H9 (cell line): ENCODE measurements at places on chromosomes 7 and 10.
A peak's percentile ranks its signal among the peaks of the same experiment; 100 is the strongest.

- DNase-seq, result peak; percentile 82
These were observed 23.3 kb downstream of the MYOF start for GRCh38 chr10:93458821-93459257.

- DNase-seq, result no peak
These were observed 263.7 kb downstream of the ZMYND11 start for GRCh38 chr10:398954-399353.

DNA sequence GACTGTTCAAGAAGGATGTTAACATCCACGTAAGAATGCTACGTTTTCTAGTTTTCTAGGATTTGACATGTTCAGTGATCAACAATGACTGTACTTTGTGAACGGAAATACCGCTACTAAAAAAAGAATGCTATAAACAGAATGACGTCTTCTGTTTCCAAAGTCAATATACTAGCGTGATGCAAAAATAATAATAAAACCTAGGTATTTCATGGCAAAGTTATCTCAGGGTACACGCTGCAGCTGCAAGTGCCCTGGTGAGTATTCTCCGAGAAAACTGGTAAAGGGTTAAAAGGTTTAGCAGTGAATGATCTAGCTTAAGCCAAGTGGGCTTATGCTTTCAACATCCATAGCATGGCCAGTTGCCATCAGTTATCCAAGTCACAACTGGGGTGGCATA lies 653.3 kb upstream of the PFKP start:
- no peak for DNase-seq

DNA sequence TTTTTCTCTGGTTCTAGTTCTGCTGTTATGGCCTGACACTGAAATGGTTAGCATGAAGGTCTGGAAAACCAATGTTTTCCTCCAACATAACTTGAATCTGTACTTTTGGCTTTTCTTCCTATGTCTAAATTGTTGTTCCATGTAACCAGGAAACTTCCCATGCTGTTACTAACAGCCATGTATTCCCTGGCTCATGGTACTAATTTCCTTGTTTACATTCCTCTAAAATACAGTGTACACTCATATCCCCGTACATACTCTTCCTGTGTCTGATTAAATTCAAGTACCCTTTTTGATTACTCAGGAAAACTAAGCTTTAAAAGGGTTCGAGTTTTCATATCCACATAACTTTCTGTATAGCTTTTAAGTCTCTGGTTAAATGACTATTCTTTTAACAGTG lies 12.3 kb upstream of the ACSM6 start:
- no peak for DNase-seq

DNA sequence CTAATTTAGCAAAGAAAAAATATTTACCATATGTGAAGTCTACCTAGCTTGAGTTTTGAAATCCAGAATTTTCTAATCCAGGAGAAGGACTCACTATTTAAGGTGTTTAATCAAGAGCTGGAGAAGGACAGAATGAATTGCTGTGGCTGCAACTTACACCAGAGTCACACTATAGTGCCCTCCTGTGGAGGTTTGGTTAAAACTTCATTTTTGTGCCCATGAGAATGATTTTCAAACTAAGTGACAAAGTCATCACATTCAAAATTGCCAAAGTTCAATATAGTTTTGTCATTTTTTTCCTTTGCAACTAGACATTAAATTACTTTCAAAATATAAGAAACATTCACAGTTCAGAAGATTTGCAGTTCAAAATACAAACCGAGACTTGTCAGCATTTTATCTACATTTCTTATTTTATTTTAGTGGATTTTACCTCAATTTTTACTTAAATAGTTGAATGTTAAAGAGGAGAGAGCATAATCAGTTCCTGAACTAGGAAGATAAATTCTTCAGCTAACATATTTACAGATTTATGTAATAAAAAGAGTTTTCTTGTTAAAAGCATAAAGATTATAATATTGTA lies 70.7 kb downstream of the CABCOCO1 start:
- no peak for DNase-seq

DNA sequence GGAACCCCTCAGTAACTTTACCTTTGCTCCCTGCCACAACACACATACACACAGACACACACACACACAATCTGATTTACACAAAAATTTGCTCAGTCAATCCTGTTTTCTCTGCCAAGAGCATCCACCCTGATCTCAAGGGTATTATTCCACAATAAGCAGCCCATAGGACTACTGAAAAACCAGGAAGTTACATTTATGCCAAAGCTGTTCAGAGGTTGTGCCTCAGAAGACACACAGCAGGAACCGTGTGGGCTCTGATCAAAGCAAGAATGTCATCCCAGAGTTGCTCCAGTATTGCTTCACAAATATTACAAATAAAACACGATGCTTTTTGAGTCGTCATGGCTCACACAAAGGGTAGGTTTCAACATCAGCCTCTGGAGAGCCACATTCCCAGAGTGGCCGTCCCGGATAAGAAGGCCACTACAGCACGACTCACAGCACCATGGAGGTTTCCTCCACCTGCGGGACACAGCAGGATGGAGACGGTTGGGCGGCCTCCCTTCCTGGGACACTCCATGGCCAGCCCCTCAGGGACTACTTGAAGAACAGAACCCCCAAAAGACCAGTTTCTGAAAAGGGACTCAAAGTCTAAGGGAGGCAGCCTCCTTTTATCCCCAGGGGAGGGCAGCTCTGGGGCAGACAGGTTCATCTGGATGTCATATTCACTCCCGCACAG lies 1.6 kb downstream of the AIFM2 start:
- DNase-seq, result no peak

- no peak for DNase-seq
These were observed 536 bp downstream of the C10orf105 start for GRCh38 chr10:71719042-71719441.

DNA sequence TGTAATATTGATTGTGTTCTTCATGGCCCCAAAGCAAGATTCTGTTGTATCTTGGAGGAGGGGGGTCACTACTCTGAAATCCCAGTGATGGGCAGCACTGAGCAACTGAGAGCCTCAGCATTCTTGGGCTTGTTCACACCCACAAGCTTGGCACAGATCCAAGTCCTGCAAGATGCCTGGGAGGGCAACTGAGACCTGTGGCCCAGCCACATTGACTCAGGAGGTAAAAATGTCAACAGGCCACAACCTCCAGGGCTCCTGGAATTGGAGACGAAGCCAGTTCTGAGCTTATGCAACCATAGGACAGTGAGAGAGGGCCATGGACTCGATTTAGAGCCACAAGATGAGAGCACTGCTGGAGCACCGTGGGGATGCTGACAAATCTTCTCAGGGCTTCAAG lies 3.1 kb upstream of the DOCK1 start:
- DNase-seq, result no peak

- DNase-seq, result no peak
These were observed 53.9 kb downstream of the IMMP2L start for GRCh38 chr7:111508387-111508786.

DNA sequence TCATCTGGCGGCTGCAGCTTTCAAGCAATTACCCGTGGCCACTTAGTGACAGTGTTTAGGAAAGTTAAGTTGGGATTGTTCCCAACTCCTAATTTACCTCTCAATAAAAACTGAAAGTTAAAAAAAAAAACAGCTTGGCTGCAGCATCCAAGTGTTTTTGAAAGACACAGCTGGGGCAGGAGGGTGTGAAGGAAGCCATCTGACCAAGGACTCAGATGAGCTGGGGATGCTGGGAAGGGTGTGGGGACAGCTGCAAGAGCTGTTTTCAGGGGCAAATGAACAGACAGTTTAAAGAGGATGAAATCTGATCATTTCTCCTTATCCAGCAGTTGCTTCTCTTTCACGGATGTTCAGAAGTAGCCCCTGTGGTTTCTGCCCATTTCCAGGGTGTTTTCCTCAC lies 129.2 kb upstream of the CDCA7L start:
- no peak for DNase-seq

- no peak for DNase-seq
These were observed 144.1 kb upstream of the FAM171A1 start for GRCh38 chr10:15515202-15515601.

DNA sequence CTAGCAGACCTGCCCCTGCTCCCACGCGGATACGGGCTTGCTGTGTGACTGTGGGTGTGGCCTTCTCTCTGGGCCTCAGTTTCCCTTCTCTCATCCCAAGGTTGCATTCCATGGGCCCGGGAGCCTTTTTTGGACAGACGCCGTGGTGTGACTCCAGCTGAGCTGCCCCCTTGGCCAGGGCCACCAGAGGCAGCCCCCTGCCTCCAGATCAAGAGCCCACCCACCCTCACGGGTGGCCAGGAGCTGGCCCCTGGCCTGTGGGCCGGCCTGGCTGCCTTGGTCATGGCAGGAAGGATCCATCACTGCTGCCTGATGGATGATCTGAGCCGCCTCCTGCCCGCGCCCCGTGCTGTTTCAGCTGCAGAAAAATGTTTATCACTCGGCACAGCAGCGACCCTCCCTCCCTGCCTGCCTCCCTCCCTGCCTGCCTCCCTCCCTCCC lies 27.8 kb upstream of the ELFN1 start:
- no peak for DNase-seq

- DNase-seq, result no peak
These were observed 51.0 kb upstream of the NPS start for GRCh38 chr10:127498087-127498486.

DNA sequence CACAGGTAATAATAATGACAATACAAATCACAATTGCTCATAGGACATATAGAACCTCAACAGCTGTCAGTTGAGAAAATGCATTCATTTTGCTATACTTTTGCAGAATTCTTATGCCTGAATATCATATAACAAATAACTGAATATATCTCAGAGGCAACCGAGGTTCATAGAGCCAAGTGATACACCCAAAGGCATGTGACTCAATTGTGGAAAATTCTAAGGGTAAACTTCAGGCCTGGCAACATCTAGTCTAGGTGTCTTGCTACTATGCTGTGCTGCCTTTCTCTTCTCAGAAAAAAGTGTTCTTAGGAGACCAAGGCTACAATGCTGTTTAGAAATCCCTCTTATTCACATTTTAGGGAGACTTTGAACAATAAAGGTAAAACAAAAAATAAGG lies 270.7 kb downstream of the BAMBI start:
- no peak for DNase-seq

DNA sequence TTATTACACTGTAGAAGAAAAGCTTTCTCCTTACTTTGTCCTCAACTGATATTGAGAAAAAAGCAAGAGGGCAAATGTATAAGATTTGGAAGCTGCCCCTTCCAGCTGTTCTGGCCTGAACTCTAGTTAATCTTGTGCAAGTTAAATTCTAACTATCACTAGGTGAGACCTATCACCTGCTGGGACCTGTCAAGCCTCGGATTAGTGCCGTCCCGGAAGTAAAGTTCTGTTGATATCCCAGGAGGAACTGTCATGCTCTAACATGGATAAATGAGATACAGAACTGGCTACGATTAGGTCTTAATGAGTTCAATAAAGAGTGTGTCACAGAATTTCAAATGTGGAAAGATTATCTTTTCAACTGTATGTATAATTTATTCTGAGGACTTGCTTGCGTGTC lies 1.2 kb upstream of the BPGM start:
- DNase-seq, result no peak

GRCh38 chr10:97116462-97117162 lies 69.1 kb downstream of the SLIT1 start:
- no peak for DNase-seq

- no peak for DNase-seq
These were observed 30.7 kb downstream of the ACSL5 start for GRCh38 chr10:112404617-112405016.

- peak; percentile 40 for DNase-seq
These were observed 18.1 kb upstream of the PAXIP1 start for GRCh38 chr7:155020996-155021395.

- DNase-seq, result no peak
These were observed 22.1 kb downstream of the CAV1 start for GRCh38 chr7:116546916-116547315.

- no peak for DNase-seq
These were observed 81.9 kb downstream of the RBM20 start for GRCh38 chr10:110725801-110726630.

DNA sequence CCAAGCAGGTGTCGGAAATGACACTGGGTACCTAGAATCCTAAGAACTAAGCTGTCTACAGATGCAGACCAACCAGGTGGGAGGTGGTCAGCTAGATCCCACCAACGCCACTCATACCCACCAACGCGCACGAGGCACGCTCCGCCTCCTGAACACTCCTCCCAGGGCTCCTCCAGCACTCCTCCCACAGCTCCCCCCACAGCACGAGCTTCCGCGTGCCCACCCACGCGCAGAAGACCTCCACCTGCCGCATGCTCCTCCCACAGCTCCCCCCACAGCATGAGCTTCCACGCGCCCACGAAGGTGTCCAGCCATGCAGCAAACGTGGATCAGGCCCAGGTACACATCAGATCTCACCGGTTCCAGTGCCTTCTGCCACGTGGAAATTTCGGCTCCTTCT lies 196.0 kb downstream of the MAD1L1 start:
- DNase-seq, result no peak

DNA sequence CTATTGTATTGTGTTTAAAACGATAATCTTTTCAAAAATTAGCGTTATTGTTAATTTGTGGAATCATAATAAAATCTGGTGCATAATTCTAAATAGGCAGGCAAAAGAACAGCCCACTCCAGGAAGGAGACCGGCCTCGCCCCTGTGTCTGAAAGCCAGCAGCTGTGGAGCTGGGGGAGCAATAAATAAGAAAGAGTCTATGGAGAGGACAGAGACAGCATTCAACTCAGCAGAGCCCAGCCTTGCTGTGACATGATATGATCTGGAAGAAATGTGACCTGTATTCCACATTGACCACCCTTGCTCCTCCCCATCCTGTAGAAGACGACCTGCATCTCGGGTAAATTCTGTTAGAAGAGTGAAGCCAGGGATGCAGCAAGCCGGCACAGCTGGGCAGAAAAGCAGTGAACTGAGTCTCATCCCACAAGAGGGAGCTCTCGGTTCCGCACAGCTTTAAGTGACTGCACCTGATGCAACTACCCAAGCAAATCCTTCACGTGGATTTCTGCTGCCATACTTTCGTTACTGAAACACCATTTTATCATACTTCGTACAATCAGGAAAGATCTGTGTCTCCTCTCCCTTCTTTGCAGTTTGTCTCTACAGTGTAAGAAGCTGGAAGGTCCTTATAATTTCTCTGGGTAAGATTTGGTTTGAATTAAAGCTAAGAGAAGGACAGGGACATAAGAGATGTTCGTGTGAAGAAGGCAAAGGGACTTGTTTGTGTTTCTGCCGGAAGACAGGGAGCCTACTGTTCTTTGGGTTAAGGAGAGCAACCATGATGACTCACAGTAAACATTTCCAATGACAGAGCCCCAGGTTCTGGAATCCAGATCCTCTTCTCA lies 427.1 kb downstream of the GPAM start:
- peak; percentile 84 for DNase-seq

DNA sequence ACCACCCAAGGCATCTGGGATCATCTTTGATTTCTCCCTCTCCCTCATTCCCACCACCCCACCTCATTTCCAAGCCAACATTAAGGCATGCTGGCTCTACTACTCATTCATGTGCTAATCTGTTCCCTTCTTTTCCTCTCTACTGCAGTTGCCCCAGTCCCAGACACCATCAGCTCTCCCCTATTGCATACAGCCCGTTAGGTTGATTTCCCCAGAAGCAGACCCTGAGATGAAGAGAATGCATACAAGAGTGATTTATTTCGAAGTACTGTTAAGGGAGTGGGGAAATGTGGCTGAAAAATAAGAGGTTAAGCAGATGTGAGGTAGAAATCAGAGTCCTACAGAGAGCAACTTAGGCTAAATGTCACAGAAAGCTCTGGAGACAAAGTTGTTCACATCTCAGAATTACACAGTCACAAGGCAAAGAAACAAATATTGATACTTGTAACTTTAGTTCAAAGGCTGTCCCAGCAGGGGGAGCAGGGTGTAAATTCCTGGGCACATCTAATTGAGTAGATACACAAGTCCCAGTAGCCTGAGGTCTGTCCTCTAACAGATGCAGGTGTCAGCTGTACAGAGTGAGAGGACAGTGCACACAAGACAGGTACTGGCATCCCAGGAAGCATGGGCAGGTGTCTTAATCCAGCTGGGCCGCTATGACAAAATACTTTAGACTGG lies 20.9 kb downstream of the AKR1D1 start:
- no peak for DNase-seq
